ENCODE measurements at places on chromosomes 6 and 20. TPM values are rescaled to one million over a fixed set of nuclear protein-coding genes. Genes with fewer than 3 reads are reported as not detected.

GGTLC1 gene
- total RNA-seq, result not detected

RIPOR3 gene
- 2.2 TPM for total RNA-seq

FOXP4 gene
- total RNA-seq, result 3.4 TPM

KIF13A gene
- total RNA-seq, result 28.5 TPM

HSD17B8 gene
- total RNA-seq, result 4.4 TPM

RAET1E gene
- not detected for total RNA-seq

SLC17A3 gene
- total RNA-seq, result not detected

ANGPT4 gene
- not detected for total RNA-seq

HLA-G gene
- total RNA-seq, result not detected

WFDC12 gene
- total RNA-seq, result not detected

OOEP gene
- total RNA-seq, result not detected

ZC3H12D gene
- 0.31 TPM for total RNA-seq

CSNK2A1 gene
- total RNA-seq, result 244 TPM

VIP gene
- total RNA-seq, result 3.1 TPM

LPA gene
- 2.5 TPM for total RNA-seq

CABLES2 gene
- 7.2 TPM for total RNA-seq

MAPK13 gene
- 3.4 TPM for total RNA-seq

CRISP3 gene
- total RNA-seq, result not detected

CCM2L gene
- total RNA-seq, result 2.8 TPM

FAXC gene
- 54.1 TPM for total RNA-seq

PHF20 gene
- total RNA-seq, result 63.2 TPM

CNBD2 gene
- total RNA-seq, result 4.1 TPM

DCDC2 gene
- total RNA-seq, result 1.3 TPM

SIRPB1 gene
- total RNA-seq, result 1.3 TPM

SLC22A2 gene
- total RNA-seq, result not detected

RIN2 gene
- 23.8 TPM for total RNA-seq

IL17A gene
- not detected for total RNA-seq

GHRH gene
- total RNA-seq, result not detected

SLPI gene
- not detected for total RNA-seq

COX4I2 gene
- not detected for total RNA-seq

SLC22A3 gene
- total RNA-seq, result 1.3 TPM

Measured in parietal lobe (tissue), 2 donors.